Hair follicular keratinocyte (primary cell): ENCODE measurements at places on chromosomes 1 and 21. TPM values are rescaled to one million over a fixed set of nuclear protein-coding genes. Genes with fewer than 3 reads are reported as not detected.

The PADI2 gene
- total RNA-seq = not detected in 2 replicates

The ANKRD45 gene
- total RNA-seq = not detected in 2 replicates

The RNU1-2 gene
- under 0.01 TPM in 2 replicates for total RNA-seq

The SPATA1 gene
- total RNA-seq = 0.08 TPM in 1 of 2 replicates, not detected in the other

The TNFRSF1B gene
- 1.3 TPM in 1 of 2 replicates, not detected in the other for total RNA-seq

The PALMD gene
- 4.1 and 5.4 TPM in 2 replicates for total RNA-seq

The RSPO1 gene
- not detected in 2 replicates for total RNA-seq

The ZNF672 gene
- 26.2 and 28.7 TPM in 2 replicates for total RNA-seq

The TFF2 gene
- total RNA-seq = not detected in 2 replicates

The LCE1D gene
- total RNA-seq = not detected in 2 replicates

The UMODL1 gene
- not detected in 2 replicates for total RNA-seq

The THEM5 gene
- total RNA-seq = not detected in 2 replicates

The DNALI1 gene
- 0.04 and 0.23 TPM in 2 replicates for total RNA-seq

The COL9A2 gene
- 1.1 and 3.9 TPM in 2 replicates for total RNA-seq

The ADORA3 gene
- not detected in 2 replicates for total RNA-seq

The KCNJ6 gene
- not detected in 2 replicates for total RNA-seq

The SLC6A9 gene
- 9.1 and 12.0 TPM in 2 replicates for total RNA-seq

The RGL1 gene
- total RNA-seq = 0.62 and 1.7 TPM in 2 replicates

The OR2T29 gene
- not detected in 2 replicates for total RNA-seq

The S100A14 gene
- 1,521 and 2,019 TPM in 2 replicates for total RNA-seq

The FAM72D gene
- 3.1 and 5.3 TPM in 2 replicates for total RNA-seq

The TSTD1 gene
- total RNA-seq = 123 and 299 TPM in 2 replicates

The HRNR gene
- not detected in 2 replicates for total RNA-seq

The COL8A2 gene
- total RNA-seq = 4.8 and 11.9 TPM in 2 replicates

The NPL gene
- 1.8 and 2.8 TPM in 2 replicates for total RNA-seq

The RIMKLA gene
- not detected in 2 replicates for total RNA-seq

The CYB561D1 gene
- total RNA-seq = 2.5 and 4.6 TPM in 2 replicates

The PKLR gene
- 0.72 and 1.9 TPM in 2 replicates for total RNA-seq

The PLPP3 gene
- 1.6 and 3.9 TPM in 2 replicates for total RNA-seq

The SGIP1 gene
- total RNA-seq = 1.9 TPM in 1 of 2 replicates, not detected in the other

The ERO1B gene
- total RNA-seq = 2.0 and 3.9 TPM in 2 replicates

The LYST gene
- total RNA-seq = 6.8 TPM in 2 replicates

The CEP104 gene
- total RNA-seq = 18.3 and 26.9 TPM in 2 replicates

The ANGEL2 gene
- 21.9 and 22.0 TPM in 2 replicates for total RNA-seq

The C8A gene
- not detected in 2 replicates for total RNA-seq

The BATF3 gene
- total RNA-seq = 0.80 TPM in 1 of 2 replicates, not detected in the other

The OR2T35 gene
- not detected in 2 replicates for total RNA-seq

The CLIC4 gene
- 97.6 and 169 TPM in 2 replicates for total RNA-seq

The VTCN1 gene
- not detected in 2 replicates for total RNA-seq

The NEK2 gene
- 9.4 and 23.5 TPM in 2 replicates for total RNA-seq

The TNFSF4 gene
- 0.15 and 0.62 TPM in 2 replicates for total RNA-seq

The TNFRSF14 gene
- 10.3 and 15.1 TPM in 2 replicates for total RNA-seq

The TMEM200B gene
- total RNA-seq = 5.9 and 6.6 TPM in 2 replicates

The IFFO2 gene
- 44.7 and 54.9 TPM in 2 replicates for total RNA-seq

The INSRR gene
- not detected in 2 replicates for total RNA-seq

The PADI1 gene
- 0.39 TPM in 1 of 2 replicates, not detected in the other for total RNA-seq

The NLRP3 gene
- 2.1 and 7.0 TPM in 2 replicates for total RNA-seq

The BNIPL gene
- 1.2 and 7.6 TPM in 2 replicates for total RNA-seq

The NID1 gene
- 4.6 and 8.4 TPM in 2 replicates for total RNA-seq

The HFM1 gene
- total RNA-seq = not detected in 2 replicates

The NTRK1 gene
- under 0.01 and 0.08 TPM in 2 replicates for total RNA-seq

The TDRD10 gene
- total RNA-seq = not detected in 2 replicates

The HSD3B2 gene
- total RNA-seq = not detected in 2 replicates

The HTR6 gene
- total RNA-seq = not detected in 2 replicates
